ENCODE measurements at places on chromosomes 4 and X.

- no peak for DNase-seq
These were observed 2.7 kb downstream of the PCDH10 start for GRCh38 chr4:133151691-133152329.

GRCh38 chrX:24314019-24314635 lies at the start of gene SUPT20HL2:
Gene SUPT20HL2, minus strand, starts transcription at chrX:24314069. Its CDS starts 754 bp downstream, at chrX:24313315.
- DNase-seq: no peak

DNA sequence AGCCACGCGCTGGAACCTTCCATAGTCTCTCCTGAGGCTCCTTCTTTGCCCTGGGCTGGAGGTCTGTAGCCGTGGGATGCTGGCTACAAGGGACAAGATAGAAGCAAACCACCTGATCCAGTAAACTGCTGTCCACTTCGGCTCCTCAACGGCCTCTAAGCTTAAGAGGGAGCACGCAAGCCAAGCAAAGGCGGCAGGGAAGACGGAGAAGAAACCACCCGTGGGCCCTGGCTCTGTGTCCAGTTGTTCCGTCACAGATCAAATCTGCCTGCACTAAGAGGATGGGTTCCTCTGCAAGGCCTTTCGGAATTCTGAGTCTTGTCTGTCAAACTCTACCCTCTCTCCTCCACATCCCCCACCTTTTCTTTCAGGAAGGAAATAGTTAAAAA lies 401 bp upstream of the EDNRA start:
- DNase-seq: no peak

DNA sequence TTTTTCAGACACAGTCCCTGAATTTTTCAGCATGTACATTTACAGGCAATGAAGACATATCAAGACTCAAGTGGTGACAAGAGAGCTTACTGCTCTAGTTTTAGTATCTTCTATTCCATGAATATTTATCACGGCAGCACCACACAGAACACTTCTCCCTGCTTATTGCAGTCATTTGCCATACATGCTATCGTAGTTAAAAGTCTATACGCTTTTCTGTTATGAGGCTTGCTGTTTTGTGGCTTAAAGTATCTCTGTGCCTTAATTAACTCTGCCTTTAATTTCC lies 65.4 kb upstream of the GK2 start:
- DNase-seq: no peak

- no peak for DNase-seq
These were observed 2.4 kb downstream of the FAM241A start for GRCh38 chr4:112147697-112148096.

- no peak for DNase-seq
These were observed 87.9 kb downstream of the ANKRD17 start for GRCh38 chr4:73170518-73171198.

DNA sequence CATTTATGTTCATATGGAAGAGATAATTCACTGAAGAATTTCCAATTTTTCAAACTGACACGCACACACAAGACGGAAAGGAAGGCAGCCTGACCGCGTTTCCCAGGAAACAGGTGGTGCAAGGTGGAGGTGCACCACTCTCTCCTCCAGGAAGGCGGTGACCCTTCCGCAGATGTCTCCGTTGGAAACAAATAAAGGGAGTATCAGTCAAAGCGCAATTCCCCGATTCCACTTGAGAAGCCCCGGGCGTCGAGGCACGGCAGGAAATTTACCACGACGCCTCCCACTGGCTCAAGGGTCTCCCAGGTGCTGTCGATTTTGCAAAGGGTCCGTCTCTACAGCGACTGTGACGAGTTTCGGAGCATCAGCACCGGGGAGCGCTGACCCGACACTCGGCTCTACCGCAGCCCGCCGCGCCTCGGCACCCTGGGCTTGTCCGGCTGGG lies 770 bp upstream of the TIGD2 start:
- DNase-seq: no peak

DNA sequence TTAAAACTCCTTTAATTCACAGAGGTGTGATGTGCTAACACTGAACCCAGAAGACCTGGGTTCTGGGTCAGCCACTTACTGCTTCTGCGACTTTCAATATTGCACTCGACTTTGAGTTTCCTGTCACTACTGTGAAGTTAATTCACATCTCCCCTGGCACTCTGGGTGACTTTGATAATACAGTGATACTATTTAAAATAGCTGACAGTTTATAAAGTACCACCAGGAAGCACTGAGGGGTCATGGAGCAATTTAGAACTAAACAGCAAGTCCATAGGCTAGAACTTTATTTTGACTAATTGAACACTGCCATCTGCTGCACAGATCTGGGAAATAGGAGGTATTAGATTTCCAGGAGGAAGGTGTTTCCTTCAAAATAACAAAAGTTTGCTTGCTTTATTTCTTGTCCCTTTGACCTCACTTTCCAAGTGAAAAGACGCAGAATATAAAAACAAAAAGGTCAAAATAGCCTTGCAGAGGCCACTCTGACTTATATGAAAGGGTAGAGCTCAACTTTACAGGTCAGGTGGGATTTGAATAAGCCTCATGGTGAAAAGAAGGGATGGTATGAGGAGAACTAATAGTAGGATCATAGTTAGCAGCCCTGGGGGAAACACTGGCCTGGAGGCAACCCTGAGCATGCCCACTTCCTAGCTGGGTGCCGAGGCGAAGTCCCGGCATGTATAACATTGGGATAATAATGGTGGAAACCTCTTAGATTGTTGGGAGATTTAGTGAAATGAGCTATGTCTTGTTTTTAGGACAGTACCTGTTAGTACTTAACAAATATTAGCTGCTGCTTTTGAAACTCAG lies 53.4 kb downstream of the ZNF518B start:
- DNase-seq: no peak

- DNase-seq: no peak
These were observed 58.5 kb downstream of the HAUS3 start for GRCh38 chr4:2183394-2183793.

DNA sequence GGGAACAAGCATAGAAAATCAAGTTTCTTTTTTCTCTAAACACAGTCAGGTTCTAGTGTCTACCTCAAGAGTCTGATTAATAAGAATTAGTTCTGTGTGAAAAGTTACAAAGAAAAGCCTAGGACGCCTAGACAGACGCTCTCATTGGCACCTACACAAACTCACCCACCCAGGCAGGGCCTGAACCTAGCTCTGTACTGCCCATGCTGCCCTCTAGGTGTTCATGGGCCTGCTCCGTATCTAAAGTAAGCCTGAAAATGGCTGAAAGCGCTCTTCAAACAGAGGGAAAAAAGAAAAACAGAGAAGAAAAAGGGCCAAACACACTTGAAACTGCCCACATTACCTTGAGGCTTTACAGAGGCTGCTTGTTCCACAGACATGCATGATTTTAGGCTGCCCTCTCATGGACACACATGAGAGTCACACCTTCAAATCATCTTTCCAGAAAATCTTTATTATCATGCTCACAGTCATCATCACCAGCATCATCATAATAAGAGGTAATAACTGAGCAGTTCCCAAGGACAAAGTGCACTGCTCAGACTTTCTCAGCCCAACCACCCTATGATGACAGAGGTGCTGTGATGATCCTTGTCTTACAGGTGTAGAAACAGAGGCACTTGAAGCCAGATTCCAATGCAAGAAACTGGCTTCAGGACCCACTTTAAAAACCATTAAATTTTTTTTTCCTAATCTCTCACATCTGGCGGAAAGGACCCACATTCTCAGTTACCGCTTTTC lies 49.6 kb downstream of the MAP7D2 start:
- peak; percentile 12 for DNase-seq

- DNase-seq: no peak
These were observed 14.6 kb downstream of the LDB2 start for GRCh38 chr4:16883806-16884205.

- DNase-seq: no peak
These were observed 67.2 kb upstream of the BRWD3 start for GRCh38 chrX:80876877-80877276.

GRCh38 chr4:172152284-172152683 lies 339.1 kb downstream of the GALNTL6 start:
- DNase-seq: no peak

- DNase-seq: no peak
These were observed 44.3 kb upstream of the TBL1X start for GRCh38 chrX:9420275-9421265.

- no peak for DNase-seq
These were observed 223.0 kb upstream of the GPC4 start for GRCh38 chrX:133638285-133638684.

DNA sequence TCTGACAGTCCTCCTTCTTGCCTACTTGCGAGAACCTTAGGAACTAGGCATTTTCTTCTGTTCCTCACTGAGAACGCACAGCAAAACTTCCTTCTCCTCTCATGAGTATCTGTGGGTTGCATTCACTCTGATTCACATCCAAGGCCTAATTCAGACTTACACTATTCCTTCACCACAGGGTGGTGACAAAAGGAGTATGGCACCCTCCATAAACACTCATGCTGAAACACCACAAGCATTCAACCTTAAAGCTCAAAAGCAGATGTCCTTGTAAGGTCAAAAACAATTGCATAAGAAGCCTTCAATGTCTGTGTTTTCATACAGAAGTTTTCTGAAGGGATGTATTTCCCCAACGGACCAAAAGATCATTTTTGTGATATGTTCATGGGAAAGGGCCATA lies 147.3 kb downstream of the CORIN start:
- DNase-seq: no peak

DNA sequence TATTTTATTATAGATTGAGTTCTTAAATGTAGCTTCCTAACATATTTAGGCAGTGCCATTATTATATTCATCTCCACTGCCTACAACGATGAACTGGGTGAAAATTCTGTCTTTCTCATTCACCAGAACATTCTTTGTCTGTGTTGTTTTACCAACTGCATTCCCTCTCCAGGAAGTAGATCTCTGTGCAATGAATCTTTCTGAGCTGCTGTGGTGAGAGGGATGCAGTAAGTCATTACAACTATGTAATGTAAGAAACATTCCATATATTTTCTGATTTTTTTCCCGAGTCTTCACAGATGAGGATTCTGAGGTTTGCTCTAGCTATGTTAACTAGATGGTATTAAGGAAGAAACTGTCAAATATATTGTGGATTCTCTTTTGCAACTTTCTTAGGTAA lies 811.9 kb upstream of the PCDH7 start:
- no peak for DNase-seq

GRCh38 chr4:76984788-76985211 lies 35.2 kb downstream of the SEPTIN11 start:
- DNase-seq: no peak

GRCh38 chrX:72203421-72203820 lies 21.9 kb downstream of the PIN4 start:
- no peak for DNase-seq

GRCh38 chr4:104979083-104979760 lies 167.5 kb upstream of the TET2 start:
- DNase-seq: no peak

DNA sequence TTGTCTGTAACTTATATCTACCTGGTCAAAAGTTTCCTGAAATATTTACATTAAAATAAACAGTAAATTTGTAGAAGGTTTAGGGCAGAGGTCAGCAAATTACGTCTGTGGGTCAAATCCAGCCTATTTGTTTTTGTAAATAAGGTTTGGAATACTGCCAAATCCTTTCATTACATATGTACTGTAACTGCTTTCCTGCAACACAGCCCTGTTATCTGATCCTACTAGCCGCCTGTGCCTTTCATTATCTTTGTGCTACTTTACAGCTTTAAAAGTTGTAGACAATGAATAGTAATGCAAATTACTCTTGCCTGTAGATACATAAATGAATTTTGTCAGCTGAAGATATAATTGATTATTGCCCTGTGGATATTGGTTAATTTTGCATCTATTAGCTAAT lies 369.6 kb upstream of the SLC7A11 start:
- DNase-seq: no peak

- no peak for DNase-seq
These were observed 344.6 kb upstream of the SPOCK3 start for GRCh38 chr4:167578906-167579305.

GRCh38 chr4:3229964-3230363 lies 19.0 kb upstream of the MSANTD1 start:
- no peak for DNase-seq

DNA sequence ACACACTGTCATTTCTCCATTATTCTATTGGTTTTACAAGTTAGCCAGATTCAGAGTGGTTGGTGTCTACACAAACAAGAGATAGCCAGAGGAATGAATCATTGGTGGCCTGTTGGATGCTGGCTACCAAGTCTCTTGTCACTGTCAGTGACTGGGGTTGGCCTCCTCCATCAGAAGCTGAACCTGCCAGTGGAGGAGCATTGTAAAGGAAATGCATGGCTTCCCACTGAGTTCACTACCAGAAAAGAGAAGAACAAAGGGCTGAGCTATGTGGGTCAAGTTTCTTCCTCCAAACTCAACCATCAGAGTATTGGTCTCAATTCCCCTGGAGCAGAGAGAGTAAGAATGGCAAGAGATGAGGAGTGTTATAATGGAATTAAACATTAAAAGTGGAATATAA lies 26.5 kb upstream of the ANKRD50 start:
- DNase-seq: no peak

GRCh38 chr4:36533944-36534343 lies 252.5 kb downstream of the DTHD1 start:
- DNase-seq: no peak

DNA sequence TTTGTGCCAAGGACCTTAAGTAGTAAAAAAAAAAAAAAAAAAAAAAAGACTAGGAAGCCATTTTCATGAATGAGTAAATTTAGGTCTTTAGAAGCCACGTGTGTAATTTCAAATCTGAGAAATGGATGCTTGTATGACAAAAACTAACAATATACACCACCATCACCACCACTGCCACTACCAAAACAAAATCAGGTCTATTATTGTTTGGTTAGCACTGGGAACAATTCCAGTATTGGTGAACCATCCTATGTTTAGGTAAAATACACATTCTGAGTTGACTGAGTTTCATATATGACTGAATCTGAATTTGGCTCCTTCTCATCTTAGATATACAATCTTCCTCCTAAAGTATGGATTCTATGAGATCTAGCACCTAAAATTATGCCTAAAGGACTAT lies 8.8 kb upstream of the TMSB4X start:
- DNase-seq: no peak

GRCh38 chr4:76545226-76545884 lies 110.3 kb downstream of the SHROOM3 start:
- no peak for DNase-seq

DNA sequence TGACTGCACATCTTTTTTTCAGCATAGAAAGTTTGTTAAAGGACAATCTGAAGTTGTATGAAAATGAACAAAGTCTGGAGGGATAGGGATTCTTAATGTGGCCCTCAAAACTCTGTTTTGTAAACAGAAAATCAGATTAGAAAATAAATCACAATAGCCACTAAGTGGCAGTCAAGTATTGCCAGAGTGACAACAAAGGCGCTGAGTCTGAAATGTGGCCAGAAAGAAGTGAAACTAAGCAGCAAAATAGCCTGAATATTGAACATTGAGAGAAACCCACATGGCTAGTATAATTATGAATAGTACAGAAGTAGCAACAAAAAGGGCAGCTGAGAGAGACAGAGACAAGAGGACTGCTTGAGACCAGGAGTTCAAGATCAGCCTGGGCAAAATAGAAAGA lies 81.1 kb upstream of the CT45A1 start:
- peak; percentile 1 for DNase-seq

- DNase-seq: no peak
These were observed 36.6 kb downstream of the GRSF1 start for GRCh38 chr4:70802928-70803580.

GRCh38 chr4:5267408-5267807 lies 216.1 kb downstream of the STK32B start:
- DNase-seq: no peak

- no peak for DNase-seq
These were observed 187.6 kb downstream of the TSPAN5 start for GRCh38 chr4:98470831-98471230.
